ENCODE measurements at places on chromosomes 2 and 18.

- DNase-seq: no peak
Observed at GRCh38 chr2:142153601-142154000, 22.8 kb upstream of the LRP1B start.

DNA sequence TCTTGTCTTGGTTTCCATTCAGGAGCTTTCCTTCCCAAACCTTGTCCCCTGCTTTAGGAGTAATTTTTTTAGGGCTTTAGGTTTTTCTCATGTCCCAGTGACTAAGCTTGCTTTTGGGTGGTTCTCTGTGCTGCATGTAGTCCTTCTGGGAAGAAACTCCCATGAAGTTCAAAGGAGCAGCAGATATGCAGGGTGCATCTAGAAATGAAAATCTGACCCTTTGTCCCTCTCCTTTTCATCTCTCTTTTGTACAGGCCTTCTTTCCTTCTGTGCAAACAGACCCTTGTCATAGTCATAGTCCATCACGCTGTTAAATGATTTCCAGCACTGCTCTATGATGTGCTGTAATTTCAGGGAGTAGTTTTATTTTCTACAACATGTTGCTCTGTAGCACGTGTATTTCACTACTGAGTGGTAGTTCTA, 20.4 kb downstream of the FMNL2 start:
- no peak for DNase-seq

DNA sequence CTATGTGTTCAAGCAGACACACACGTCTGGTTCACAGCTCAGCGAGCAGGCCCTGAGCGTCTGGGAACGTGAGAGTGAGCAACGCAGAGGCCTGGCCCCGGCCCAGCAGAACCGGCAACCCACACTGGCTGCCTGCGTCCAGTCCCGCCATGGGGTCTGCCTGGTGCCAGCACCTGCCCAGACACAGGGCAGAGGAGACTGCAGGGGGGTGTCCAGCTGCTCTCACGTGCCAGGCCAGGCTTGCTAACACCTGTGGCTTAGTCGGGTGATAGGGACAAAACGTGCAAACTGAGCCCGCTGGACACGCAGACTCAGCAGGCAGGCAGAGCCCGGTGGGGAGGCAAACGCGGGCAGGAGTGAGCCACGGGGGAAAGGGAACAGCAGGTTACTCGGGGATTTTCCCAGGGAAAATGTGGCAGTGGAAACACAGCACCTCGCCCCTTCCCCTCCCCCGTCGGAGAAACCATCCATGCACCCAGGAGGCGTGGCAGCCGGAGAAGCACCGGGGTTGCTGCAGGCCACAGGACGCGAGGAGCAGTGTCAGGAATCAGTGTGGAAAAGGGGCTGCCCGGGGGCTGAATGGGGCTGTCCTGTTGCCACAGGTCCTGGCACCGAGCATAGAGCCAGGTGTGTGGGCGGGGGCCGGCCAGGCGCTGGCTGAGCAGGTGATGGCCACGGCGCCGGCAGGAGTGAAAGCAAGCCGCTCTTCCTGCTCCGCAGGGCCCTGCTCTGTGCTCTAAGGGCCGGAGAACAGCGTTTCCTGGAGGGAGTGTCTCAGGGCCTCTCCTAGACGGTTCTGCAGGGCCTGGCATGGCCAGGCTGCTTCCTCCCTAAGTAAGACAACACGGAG, 154.7 kb downstream of the HDAC4 start:
- DNase-seq: peak; percentile 40

DNA sequence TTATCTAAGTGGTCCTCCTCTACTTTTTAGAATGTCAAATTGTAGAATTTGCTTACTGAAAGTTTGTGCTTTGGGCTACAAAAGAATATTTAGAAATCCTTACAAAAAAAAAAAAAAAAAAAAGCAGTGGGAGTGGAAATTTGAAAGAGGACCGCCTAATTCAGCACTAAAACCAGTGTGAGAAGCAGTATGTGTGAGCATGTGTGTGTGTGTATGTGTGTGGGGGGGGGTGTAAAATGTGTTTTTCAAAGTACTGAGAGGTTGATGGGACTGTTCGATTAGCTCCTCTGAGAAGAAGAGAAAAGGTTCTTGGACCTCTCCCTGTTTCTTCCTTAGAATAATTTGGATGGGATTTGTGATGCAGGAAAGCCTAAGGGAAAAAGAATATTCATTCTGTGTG, at the start of gene VIT:
TSS of gene VIT (plus strand) at position 175 of the 400 bp plus-strand sequence. CDS start 19,664 bp downstream, outside the sequence.
- no peak for DNase-seq

- no peak for DNase-seq
Observed at GRCh38 chr18:31410716-31411483, 34.3 kb downstream of the DSG4 start.

DNA sequence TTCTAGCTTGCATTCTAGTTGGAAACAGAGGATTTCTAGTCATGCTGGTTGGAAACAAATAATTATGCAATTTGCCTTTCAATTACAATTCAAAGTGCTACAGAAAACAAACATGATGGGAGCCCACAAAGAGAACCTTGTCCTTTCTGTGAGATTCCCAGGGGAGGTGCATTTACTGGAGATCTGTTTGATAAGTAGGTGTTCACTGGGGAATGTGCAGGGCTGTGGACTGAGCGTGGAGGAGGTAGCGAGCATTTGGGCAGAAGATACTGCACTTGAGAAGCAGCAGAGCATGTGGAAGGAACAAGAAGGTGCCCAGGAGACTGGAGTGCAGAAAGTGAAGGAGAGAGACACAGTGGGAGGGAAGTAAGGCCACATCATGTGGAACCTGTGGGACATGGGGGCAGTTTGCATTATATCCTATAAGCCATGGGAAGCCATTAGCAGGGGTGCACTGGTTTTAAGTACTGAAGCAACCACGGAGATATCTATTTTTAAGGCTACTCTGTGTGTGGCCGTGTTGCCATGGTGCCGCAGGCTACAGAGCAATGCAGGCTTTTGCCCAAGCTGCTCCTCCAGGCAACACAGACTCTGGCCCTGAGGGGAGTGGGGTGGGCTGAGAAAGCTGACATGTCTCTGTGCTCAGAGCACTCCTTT, 154.0 kb downstream of the ANTXR1 start:
- DNase-seq: no peak

GRCh38 chr2:177818412-177818811, 254.2 kb downstream of the PDE11A start:
- no peak for DNase-seq

DNA sequence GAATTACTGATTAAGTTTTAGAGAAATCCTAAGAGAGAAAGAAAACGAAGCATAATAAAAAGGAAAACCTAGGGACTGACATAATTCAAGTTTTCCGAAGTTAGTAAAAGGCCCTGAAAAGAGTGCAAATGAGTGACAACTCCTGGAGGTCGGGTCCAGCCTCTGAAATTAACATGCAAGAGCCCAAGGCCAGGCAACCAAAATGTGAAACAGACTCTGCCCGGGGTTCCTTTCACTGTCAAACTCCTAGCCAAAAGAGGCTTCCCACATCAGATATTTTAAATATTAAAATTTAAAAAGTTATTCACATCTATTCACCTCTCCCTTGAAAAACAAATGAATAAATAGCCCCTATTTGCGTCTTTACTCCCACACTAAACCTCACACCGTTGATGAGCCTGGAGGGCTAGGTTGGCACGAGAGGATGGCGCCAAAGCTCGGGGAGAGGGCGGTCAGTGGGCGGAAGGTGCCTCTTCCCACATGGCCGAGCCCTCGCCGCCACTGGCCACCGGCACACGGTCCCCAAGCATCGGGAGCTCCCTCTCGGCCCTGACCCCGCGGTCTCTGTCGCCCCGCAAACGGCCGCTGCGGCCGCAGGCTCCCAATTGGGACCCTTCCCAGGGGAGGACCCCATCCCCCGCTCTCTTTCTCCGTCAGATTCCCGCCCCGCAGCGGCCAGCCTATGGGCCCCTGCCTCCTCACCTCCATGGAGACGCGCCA, 630 bp downstream of the PPM1G start:
- no peak for DNase-seq

GRCh38 chr2:2172516-2172915, 158.6 kb downstream of the MYT1L start:
- DNase-seq: no peak
